Astrocyte (in vitro differentiated cells and primary cell): ENCODE measurements at places on chromosomes 16 and 17.

GRCh38 chr17:60102632-60103096, 23.9 kb upstream of the HEATR6 start:
- peak; percentile 52 for DNase-seq

DNA sequence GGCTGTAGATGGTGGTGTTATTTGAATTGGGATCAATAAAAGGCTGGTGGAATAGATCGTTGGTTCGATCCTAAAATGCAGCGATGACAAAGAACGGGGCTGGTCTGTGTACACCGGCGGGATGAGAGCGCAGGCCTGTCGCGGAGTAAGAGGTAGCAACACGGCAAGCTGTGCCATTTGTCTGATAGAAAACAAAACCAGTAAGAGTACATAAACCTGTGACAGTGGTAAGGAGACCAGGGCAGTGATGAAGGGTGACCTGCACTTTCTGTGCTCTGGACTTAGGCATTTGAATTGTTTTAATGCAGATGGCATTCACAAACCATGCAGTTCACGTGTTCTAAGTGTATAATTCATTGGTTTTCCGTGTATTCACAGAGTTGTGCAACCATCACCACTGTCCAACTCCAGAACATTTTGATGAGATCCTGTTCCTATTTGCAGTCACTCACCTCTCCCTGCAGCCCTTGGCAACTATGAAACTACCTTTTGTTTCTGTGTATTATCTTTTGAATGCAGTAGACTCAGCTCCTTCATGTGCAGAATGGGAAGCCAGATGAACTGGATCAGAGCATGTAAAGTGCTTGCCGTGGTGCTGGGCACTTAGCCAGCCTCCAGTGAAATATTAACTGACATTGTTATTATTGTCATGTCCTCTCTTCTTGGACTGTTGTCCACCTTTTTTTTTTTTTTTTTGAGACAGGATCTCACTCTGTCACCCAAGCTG, 286.1 kb downstream of the SNX29 start:
- no peak for DNase-seq

DNA sequence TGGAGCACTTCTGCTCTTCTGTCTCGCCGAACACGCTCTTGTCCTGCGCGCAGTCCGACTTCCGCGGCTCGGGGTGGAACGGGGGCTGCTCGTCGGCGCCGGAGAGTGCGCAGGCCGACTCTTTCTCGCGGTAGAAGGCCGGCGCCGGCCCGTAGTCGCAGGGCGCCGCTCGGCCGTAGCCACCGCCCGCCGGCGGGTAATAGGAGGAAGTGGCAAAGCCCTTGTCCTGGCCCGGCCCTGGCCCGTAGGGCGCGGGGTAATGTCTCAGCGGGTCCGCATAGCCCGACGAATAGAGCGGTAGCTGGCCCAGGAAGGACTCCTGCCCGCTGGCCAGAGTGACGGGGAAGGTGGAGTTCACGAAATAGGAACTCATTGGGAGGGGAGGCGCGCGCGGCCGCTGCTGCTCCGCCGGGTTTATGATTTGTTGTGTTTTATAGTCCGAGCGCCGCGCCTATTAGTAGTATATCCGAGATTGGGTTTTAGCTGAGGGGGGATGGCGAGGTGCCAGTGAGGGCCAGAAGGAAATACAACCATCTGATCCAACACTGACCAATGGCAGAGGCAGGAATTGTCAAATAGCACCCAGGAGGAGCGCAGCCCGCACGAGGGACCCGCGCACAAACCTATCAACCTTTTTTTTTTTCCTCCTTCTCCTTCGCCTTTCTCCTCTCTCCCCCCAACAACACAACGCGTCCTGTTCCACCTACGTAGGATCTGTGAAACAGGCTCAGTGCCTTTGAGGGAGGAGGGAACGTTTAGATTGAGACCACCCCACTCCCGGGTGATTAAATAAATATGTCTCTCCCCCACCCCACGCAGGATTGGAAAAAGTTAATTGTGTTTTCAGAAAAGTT, 4.4 kb upstream of the HOXB5 start:
- no peak for DNase-seq

GRCh38 chr17:56982312-56982711, 4.4 kb downstream of the SCPEP1 start:
- DNase-seq = no peak

- no peak for DNase-seq
Measured at GRCh38 chr17:1713878-1714426, 3.8 kb upstream of the TLCD2 start.

GRCh38 chr17:74512624-74513091, 18.6 kb downstream of the CD300LB start:
- peak; percentile 85 for DNase-seq

- DNase-seq = peak; percentile 49
Measured at GRCh38 chr16:75043175-75043895, 44.5 kb downstream of the ZNRF1 start.

GRCh38 chr17:7282752-7283321, 1.3 kb downstream of the SLC2A4 start:
- no peak for DNase-seq

- DNase-seq = peak; percentile 66
Measured at GRCh38 chr17:37820995-37821713, 76.3 kb upstream of the HNF1B start.

GRCh38 chr16:714558-715476, at the start of gene METRN:
METRN (plus strand) TSS chr16:715118; CDS start chr16:715290, 172 bp downstream.
- DNase-seq = peak; percentile 65

DNA sequence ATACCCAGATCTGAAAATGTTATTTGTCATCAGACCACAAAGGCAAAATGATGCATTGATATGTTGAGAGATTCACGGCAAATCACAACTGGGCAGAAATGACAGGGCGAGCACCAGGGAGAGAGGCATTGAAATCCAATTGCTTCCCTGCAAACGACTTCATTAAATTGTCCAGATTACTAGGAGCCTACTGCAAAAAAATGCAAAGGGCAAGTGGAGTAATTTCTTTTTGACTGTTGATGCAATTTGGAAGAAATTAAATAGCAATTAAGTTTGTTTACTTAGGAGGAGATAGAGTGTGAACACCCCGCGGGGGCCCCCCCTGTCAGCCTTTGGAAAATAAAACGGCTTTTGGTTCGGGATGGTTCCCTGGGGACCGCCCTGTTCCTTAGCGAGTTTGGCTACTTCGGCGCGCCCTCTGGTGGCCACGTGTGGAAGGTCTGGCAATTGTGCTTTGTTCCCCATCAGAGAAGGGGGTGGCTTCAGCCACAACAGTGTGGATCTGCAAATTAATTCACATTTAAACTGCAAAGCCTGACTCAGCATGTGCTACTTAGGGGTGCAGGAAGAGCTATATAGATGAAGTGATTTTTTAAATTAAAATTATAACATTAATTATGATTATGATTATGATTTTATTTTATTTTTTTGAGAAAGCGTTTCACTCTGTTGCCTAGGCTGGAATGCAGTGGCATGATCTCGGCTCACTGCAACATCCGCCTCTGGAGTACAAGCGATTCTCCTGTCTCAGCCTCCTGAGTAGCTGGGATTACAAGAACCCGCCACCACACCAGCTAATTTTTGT, 14.5 kb upstream of the TMC7 start:
- DNase-seq = peak; percentile 22

GRCh38 chr16:73547552-73548403, 499.9 kb upstream of the ZFHX3 start:
- no peak for DNase-seq

GRCh38 chr17:82200743-82201497, 11.7 kb downstream of the CCDC57 start:
- no peak for DNase-seq

DNA sequence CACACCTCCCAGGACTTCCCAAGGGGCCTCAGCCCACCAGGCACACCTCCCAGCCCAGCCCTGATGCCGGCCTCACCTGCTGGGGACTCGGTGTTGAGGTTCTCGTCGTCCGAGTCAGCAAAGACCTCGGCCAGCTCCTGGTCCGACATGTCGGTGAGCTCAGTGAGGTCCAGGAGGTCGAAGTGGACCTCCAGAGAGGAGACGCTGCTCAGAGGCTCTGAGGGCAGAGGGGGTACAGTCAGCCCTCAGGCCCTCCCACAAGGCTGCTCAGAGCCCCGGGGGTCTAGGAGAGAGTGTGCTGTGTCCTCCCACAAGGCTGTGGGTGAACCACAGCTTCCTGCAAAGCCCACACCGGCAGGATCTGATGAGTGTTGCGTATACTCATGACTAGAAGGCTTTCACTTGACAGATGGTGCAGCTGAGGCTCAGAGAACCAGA, 10.5 kb downstream of the DBNDD1 start:
- DNase-seq = no peak

DNA sequence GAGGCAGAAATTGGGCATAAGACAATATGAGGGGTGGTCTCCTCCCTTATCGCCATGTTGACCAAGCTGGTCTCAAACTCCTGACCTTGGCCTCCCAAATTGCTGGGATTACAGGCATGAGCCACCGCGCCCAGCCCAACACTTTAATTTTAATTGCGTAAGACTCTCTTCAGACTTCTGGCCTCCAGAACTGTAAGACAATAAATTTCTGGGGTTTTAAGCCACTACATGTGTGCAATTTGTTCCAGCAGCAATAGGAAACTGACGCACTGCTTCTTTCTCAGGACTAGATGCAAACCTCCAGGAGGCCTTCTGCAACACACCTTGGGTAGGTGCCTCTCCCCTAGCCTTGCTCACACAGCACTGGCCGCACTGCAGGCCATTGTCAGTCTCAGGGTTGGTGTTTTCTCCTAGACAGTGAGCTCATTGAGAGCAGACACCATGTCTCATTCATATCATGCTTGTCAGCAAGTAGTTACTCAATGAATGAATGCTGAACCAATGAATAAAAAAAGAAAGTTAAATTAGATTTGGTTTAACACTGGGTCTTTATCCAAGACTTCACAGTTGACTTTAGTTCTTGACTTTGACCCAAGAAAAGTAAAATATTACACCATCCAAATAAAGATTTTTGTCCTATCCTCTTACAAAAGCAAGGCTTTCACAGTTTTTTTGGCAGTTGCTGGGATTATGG, 5.5 kb upstream of the ACSF2 start:
- no peak for DNase-seq

DNA sequence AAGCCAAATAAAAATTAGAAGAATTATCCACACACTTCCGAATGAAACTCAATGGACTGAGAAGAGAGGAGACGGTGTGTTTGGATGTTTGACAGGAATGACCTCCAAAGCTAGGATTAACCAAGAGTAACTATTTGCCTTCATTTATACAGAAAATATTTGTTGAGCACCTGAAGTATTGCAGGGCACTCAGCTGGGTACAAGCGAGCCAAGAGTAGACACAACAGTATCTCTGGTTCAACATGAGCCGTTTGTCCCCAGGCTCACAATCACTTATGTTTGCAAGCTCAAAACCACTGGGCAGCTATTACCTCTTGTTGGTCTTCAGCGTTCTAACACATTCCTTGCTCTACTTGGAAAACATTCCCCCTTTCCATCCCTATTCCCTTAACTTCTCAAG, 38.8 kb downstream of the MAF start:
- no peak for DNase-seq

DNA sequence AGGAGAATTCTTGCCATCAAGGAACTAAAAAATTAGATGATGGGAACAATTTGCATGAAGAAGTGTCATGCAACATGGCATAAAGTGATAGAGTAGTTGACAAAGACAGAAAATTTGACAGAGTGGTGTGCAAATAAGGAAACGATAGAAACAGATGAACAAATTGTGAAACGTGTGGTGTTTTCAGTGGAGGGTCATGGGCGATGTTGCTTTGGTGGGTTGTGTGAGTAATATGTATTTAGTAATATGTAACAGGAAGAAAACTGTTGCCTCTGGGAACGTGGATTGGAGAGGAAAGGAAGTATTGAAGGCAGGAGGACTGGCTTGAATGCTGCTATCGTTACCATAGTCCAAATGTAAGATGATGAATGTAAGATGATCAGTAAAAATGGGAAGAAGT, 3.6 kb downstream of the COX10 start:
- no peak for DNase-seq

- DNase-seq = peak; percentile 55
Measured at GRCh38 chr17:10192972-10193371, 5.4 kb downstream of the GAS7 start.
